ENCODE measurements at places on chromosomes 7 and 10.

DNA sequence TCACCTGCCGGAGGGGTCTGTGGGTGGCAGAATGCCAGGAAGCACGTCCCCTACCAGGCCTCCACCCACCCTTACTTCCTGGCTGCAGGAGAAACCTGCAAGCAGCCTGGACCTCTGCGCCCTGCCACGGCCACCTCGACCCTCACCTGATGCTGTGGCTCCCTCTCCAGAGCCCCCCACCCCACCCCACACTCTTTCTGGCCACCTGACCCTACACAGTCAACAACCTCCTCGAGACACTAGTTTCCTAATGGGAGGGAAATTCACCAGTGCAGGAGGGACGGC, 91.3 kb downstream of the PRKAG2 start:
- DNase-seq, result no peak

GRCh38 chr7:151839451-151839921, 37.4 kb downstream of the PRKAG2 start:
- no peak for DNase-seq

GRCh38 chr10:10096296-10096695, 921.4 kb upstream of the CELF2 start:
- no peak for DNase-seq

DNA sequence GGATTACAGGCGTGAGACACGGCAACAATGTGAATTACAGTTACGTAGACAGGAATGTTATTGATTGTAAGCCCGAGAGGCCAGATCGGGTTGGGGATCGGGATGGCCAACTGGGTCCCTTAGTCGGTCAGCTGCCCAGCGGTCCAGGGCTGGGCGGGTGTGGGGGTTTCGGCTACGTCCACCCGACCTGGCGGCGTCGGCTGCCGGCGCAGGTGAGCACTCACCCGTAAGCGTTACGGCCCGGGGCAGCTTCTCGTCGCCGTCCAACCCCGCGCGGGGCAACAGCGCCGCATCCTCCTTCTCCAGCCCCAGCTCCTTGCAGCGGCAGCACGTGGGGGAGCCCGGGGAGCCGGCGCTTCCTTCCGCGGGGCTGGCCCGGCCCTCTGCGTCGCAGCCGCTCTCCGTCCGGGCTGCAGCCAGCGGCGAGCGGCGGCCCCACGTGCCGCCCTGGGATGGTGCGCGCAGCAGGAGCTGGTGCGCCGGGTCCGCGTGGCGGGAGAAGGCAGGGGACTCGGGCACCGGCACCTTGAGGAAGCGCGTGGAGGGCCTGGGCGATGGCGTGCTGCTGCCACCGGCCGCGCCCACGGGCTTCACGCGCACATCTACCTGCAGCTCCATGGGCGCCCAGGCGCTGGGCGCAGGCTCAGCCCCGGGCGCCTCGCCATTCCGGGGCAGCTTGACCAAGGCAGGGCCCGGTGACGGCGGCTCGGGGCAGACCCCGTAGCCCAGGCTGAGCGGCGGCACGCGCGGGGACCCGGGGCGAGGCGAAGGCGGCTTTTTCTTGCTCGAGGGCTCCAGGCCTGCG, 609 bp downstream of the KLRG2 start:
- DNase-seq, result no peak

- no peak for DNase-seq
Measured at GRCh38 chr7:521221-522070, 1.8 kb upstream of the PDGFA start.

GRCh38 chr10:77146712-77147336, 490.8 kb downstream of the KCNMA1 start:
- no peak for DNase-seq

DNA sequence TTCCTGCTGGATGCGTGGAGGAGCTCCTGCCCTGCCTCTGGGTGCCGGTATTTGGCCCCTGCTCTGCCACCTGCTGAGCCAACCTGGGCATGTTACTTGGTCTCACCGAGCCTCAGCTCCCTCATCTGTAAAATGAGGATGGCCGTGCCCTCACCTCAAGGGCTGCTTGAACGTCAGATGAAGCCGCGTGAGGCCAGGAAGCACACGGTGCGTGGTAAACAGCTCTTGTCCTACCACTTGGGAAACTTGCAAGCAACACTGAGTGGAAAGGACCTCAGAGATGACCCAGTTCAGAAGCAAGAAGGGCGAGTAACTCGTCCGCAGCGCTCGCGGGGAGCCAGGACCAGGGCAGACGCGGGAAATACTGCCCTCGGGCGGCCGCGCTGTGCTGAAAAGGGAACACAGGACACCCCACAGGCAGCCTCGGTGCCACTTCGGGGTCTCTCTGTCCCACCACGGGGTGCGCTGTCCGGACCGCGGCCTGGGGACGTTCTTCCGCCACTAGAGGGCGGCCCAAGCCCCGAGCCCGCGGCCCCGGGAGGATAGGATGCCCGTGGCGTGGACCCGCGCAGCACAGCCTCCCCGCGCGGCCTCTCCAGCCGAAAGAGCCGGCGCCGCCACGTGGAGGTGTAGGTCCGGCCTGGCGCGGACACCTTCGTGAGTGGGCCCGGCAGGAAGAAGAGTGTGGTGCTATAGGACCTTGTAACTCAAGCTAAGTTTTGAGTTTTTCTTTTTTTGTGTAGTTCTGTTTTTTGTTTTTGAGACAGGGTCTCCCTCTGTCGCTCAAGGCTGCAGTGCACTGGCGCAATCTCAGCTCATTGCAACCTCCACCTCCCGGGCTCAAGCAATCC, 94.1 kb downstream of the PRKAG2 start:
- peak; percentile 12 for DNase-seq

DNA sequence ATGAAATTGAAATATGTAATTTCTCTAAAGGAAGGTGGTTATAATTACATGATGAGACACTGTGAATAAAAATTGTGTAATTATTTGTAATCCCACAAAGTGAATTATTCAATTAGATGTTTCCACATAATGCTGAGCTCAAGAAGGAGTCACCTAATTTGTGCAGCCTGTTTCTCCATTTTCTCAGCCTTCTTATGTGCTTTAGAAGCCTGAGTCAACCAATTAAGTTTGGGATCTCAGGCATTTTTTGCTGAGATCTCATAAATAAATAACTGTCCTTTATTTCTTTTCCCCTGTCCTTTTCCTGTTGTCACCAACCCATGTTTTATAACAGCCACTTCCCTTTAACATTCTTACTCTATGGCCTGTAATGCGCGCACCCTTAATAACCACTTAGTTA, 506.5 kb upstream of the SEMA3D start:
- no peak for DNase-seq

DNA sequence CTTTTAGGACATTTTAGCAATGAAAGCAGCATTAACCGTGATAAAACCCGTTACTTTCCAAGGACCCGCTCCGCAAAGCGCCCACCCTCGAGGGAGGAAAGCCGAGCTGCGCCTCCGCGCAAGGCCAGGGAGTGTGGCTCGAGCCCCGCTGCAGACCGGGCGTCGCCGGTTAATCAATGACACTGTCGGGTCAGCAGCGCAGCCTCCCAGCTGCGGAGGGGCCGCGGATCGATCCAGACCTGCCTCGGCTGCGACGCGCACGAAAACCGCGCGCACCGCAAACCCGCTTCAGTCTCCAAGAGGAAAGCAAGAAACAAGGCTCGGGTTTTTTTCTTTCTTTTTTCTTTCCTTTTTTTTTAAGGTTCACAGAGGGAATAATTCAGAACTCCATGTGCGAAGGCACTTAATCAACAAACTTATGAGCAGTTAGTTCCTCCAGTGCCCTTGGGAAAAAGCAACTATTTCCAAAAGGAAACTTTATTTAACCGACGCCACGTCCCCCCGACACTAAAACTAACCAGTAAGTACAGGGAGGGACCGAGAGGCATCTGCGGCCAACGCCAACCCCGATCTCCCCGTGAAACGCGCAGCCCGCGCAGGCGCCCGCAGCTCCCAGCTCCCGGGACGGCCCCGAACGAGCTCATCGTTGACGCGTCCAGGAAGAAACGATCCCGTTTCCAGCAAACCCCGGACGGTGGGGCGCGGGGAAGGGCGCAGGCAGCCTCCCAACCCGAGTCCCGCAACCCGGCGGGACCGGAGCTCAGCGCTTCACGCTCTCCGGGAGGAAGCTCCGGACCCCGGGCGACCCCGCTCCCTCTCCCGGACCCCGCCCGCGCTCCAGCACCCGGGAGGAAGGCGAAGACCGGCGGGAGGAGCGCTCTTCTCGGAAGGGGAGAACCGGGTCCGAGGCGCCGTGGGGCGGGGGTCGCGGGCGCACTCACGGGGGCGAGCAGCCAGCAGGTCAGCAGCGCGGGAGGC, 598 bp downstream of the VIPR2 start:
- DNase-seq, result no peak

All from GF-D8 (cell line).